ENCODE measurements at places on chromosomes 7 and 10.

DNA sequence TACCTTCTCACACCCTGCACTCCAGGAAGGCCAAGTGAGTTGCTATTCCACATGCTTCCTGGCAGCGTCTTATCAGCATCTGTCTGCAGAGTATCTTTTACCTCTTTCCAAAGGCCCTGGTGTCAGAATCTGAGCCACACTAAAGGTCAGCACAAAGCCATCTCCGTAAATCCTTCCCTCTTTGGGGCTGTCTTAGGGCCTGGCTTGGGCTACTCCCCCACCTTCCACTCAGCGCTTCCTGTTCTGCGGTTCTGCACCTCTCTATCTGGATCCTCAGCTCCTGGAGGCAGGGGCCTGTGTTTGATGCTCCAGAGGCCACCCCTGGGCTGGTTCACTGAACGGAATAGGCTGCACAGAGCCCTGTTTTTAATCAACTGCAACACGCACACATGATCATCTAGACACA is 334.8 kb upstream of the GALNT17 start:
- DNase-seq = no peak

DNA sequence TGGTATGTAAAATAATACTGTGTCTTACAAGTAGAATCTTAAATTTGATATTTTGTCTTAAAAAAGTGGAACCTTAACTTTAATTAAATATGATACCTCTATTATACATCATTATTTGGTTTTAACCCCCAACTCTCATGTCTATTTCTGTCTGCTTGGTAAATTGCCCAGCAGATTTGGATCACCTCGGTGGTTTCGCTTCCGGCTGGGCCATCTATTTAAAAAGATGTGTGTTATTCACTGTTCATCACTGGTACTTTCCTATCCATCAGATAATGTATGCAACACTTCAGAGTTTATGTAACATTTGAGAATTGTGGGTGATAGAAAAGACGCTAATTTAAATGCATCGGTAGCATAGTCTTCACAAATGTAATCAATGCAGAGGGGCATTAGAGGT is 119.7 kb downstream of the SND1 start:
- DNase-seq = no peak

DNA sequence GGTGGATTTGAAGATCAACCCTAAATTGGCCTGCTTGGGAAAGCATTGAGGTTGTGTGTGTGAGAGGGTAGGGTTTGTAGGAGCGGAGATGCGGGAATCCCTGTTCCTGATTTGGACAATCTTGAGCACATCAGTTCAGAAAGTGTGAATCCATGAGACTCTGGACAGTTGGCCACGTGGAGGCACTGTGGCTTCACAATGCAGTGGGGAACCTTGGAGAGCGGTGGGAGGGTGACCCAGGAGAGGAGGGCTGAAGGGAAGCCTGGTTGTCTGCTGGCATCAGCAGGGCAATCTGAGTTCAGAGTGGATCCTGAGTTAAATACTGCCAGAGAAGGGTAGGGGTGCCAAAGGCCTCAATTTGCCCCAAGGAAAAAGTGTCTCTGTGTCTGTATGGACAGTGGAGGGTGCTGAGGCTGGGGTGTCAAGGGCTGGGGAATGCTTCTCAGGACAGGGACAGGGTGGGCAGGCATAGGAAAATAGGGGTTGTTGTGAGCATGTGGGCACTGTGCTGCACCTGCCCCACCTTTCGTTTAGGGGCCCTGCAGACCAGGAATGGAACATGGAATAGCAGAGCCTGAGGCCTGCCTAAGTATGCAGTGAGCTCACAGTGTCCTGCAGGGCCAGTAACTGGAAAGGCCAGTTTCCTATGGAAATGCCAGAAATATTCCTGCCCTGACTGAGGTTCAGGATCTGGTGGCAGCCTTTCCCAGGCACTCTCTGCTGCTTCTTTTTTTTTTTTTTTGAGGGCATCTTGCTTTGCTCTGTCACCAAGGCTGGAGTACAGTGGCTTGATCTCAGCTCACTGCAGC is 162.9 kb upstream of the PRSS58 start:
- no peak for DNase-seq

DNA sequence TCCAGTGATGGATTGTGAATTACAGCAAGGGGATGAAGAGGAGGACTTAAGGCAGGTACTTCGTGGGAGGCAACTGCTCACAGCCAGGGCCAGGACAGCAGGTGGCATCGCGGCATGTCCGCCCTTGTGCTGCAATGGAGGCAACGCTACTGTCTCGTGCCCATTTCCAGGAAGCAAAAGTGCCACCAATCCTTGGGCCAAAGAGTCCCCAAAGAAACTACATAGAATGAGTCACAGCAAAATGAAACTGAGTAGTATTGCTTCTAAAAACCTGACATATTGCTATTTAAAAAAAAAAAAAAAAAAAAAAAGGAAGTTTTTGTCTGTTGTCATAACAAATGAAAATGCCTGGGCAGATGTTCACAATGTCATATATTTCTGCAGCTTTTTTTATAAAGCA is 46.6 kb downstream of the RSU1 start:
- DNase-seq = no peak

GRCh38 chr10:78688230-78688900 is 380.4 kb upstream of the ZMIZ1 start:
- no peak for DNase-seq

DNA sequence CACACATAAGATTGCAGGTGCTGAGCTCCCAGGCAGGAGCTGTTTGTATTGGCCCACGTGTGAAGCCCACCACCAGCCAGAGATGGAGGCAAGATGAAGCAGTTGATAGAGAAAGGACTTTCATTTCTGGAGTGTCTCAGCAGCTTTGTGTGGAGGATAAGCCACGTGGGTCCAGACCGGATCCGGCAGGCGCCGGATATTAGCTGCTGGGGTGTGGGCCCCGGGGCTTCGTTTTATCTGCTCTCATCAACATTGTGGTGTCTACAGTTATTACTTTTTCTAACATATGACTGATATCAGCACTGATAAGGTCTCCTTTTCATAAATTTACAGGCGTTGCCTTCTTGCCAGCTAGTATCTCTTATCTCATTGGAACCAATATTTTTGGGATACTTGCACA is 25.5 kb downstream of the SLC18A2 start:
- DNase-seq = no peak

- DNase-seq = no peak
These were observed 8.8 kb upstream of the TMEM248 start for GRCh38 chr7:66912195-66912594.

DNA sequence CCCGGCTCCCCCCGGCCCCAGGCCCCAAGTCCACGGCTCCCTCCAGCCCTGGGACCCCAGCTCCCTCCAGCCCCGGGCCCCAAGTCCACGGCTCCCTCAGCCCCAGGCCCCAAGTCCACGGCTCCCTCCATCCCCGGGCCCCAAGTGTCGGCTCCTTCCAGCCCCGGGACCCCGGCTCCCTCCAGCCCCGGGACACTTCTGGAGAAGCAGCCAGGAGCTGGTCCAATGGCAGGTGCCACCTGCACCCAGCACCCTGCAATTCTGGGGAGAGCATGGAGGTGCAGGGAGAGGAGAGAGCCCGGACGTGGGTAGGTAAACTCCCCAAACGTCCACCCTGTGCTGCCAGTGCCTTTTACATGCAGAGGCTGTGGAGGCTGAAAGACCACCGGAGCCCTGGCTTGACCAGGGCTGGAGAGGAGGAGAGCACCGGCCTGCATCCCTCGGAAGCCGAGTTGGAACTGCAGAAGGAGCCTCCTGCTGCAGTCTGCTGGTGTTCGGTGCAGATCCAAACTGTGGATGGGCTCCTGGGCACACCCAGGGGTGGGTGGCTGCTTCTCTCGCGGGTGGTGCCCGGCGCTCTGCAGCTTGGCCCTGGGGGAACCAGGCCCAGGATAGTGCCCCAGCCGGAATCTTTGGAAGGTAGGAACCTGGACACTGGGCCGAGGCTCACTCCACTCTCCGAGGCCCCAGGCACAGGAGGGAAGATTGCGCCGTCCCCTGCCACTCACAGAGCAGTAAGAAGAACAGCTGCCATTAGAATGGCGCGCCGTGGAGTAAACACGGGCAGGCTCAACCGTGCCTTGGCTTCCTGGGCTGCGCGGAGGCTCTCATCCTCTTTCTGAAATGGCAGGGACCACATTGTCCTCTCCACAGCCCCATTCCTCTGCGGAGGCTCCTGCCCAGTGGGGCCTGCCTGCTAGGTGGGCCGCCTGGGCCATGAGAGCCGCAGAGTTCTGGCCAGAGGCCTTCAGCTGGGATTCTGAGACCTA is 14.7 kb downstream of the SHH start:
- DNase-seq = no peak

- no peak for DNase-seq
These were observed 1.3 kb downstream of the COL1A2 start for GRCh38 chr7:94396037-94396431.

GRCh38 chr7:137564677-137565076 is 221.1 kb upstream of the PTN start:
- no peak for DNase-seq

DNA sequence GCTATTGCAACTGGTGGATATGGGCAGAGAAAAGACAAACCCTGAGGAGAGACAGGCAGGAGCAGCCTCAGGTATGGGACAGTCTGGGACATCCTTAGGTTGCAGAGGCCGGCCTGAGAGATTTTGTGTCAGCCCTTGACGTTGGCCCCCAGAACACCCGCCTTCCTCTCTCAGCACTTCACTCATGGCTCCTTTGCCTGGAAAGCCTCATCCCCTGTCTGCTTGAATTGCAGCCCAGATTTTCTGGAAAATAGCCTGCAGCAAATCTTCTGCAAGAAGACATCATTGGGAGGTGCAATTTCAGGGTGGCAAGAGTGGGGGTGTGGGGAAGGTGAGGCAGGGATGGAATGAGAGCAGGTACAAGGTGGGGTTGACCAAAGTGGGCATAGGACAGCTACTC is 2.2 kb upstream of the FRMD4A start:
- no peak for DNase-seq

- DNase-seq = no peak
These were observed 202.6 kb upstream of the KAT6B start for GRCh38 chr10:74623786-74624185.

DNA sequence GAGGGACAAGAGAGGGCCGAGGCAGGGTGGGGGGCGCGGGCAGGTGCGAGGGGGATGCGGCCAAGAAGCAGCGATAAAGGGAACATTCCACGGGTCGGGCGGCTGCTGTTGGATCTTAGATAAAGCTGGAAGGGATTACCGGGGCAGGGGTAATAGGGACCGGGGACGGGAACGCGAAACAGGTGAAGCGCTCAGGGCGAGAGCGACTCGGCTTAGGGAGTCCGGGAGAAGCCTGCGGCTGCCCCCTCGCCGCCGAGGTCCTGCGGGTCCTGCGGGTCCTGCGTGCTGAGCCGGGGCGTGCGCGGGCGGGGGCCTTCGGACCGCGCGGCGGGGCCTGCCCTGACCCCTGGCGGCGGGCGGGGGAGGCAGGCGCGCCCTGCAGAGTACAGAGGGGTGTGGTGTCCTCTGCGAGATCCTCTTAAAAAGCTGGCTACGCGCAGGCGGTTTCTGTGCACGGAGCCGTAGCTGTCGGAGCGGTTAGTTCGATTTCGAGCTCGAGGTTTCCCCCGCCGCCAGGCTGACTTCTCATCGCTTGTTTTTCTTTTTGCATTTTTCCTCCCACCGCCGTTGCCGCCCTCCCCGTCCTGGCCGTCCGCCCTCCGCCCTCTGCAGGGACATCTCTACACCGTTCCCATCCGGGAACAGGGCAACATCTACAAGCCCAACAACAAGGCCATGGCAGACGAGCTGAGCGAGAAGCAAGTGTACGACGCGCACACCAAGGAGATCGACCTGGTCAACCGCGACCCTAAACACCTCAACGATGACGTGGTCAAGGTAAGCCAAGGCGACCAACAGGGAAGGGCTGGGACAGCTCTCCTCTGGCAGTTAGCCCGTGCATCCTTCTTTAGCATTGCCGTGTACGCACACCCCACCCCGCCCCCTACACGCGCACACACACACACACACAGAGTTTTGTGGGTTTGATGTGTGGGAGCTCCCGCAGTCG is 1.4 kb downstream of the CAV1 start:
- peak; percentile 87 for DNase-seq

GRCh38 chr7:143389316-143390103 is 8.4 kb downstream of the ZYX start:
- DNase-seq = no peak

- DNase-seq = no peak
These were observed 38.5 kb downstream of the AMZ1 start for GRCh38 chr7:2726316-2727018.

DNA sequence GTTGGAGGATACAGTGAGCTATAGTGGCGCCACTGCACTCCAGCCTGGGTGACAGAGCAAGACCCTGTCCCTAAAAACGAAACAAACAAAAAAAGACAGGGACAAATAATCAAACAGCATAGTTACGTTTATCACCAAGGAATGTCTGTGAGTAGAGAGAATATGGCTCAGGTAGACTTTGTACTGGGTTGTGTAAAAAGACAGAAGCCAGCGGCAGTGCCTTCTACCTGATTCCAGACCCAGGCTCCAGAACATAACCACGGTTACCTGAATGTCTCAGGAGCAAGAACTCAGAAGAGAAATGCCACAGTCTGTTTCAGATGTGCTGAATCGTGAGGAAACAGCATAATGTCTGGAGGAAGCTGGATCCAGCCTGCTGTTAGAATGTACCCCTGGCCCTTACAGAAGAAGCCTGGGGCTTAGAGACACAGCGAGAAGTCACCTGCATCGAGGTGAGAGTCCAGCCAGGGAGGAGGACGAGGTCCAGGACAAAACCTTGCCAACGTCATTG is 60.9 kb upstream of the KAT6B start:
- DNase-seq = no peak

GRCh38 chr7:81676105-81676811 is 93.6 kb downstream of the HGF start:
- no peak for DNase-seq

DNA sequence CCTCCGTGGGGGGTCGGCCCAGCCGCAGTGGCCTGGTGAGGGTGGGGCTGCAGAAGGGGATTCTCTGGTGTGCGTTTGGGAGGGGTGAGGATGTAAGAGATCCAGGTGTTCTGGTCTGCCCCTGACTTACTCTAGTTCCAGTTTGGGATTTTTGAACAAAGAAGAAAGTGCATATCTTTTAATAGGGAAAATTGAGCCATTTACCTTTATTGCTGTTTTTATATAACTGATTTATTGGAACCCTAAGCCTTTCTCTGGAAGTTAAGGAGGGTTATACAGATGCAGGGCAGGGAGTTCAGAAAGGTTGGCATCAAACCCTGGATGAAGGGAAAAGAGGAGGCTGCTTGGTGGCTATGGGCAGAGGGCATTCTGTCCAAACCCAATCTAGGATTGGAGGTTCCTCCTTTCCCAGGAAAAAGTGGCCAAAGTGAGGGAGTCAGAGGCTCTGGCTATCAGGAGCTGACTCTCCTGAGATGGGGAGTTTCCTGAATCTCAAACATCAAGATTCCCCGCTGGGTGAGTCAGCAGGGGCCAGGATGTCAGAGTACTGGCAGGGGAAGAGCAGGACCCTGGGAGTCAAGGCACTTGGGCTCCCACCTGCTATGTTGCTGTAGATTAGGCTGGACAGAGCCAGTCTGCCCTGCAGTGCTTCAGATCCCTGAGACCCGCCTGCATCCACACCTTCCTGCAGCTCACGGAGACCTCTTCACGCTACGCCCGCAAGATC is 67.5 kb downstream of the CLIP2 start:
- no peak for DNase-seq

GRCh38 chr7:66013938-66014337 is 31.9 kb upstream of the GUSB start:
- DNase-seq = no peak

- DNase-seq = no peak
These were observed 163.2 kb downstream of the EBF3 start for GRCh38 chr10:129800796-129801340.

GRCh38 chr7:107857541-107857912 is 33.5 kb upstream of the DLD start:
- DNase-seq = no peak

GRCh38 chr10:3047596-3047995 is 19.8 kb upstream of the PFKP start:
- no peak for DNase-seq

- no peak for DNase-seq
These were observed 1.1 kb upstream of the TRIP6 start for GRCh38 chr7:100865938-100866728.

Measured in germinal center (tissue), 1 donor.